ENCODE measurements at places on chromosomes 3 and 15.

DNA sequence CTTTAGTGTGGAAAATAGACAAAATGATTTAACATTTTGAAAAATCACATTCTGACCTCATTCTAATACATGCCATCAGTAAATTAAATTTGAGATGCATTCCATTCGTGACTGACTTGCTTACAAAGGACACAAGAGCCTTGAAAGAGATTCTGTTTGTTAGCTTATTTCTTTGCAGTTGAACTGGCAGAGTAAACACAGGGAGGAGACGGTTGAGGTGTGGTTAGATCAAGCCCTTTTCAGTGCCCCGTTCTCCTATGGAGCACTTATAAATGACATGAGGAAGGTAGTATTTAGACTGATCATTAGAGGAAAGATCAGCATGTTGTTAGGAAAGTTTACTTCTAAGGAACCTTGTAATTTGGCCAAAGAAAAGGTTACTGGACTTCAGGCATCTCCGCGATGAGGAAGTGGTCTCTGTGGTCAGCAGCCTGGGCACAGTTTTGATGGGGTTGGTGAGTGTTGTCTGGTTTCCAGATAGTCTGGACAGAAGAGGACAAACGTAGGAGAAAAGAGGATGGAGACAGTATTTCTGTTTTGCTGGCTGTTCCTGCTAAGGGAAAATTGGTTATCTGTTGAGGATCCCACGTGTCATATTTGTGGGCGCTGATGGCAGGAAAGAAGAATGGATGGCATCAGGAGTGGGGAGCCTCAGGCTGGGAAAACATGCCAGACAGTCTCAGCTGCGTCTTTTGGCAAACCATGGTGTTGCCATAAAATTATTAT is 328.9 kb upstream of the TBL1XR1 start:
- peak; percentile 19 for DNase-seq

DNA sequence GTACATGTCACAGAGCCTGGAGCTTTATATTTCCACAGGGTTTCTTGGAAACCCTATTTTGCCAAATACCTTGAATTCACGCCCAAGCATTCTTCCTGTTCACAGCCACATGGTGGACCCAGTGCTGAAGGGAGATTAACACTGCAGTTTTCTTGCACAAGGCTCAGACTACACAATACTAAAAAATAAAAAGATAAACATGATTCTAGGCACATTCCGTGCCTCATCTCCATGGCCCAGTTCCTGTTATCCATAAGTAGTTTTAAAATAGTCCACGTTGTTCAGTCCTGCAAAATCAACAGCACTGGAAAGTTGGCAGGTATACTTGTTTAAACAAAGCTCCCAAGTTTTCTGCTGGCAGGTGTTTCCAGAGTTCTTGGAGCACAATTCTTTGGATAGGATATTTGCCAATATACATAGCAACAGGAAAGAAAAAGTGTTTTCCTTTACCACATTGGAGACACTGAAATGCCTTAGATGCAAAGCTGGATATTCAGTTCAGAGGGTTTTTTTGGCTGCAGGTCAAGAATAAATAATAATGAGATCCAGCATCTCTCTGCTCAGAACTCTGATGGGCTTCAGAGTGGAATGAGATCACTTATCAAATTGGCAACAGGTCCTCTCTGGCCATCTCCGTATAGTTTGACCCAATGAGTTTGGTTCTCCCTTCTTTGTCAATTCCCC is 88.1 kb upstream of the TGFBR2 start:
- peak; percentile 97 for DNase-seq

DNA sequence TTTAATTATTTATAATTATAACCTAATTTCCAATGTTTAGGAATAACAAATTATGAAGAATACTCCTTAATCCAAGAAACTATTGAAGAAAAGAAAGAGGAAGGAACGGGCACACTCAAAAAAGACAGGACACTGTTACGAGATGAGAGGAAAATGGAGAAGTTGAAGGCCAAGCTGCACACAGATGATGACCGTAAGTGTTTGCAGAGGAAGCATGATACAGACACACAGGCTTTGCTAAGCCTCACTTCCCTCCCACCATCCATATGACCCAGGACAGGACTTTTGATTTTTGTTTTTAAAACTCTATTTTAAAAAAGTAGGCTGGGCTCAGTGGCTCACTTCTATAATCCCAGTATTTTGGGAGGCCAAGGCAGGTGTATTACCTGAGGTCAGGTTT is 389.4 kb upstream of the TPM1 start:
- no peak for DNase-seq

GRCh38 chr3:31404871-31405270 is 127.9 kb upstream of the STT3B start:
- DNase-seq = no peak

DNA sequence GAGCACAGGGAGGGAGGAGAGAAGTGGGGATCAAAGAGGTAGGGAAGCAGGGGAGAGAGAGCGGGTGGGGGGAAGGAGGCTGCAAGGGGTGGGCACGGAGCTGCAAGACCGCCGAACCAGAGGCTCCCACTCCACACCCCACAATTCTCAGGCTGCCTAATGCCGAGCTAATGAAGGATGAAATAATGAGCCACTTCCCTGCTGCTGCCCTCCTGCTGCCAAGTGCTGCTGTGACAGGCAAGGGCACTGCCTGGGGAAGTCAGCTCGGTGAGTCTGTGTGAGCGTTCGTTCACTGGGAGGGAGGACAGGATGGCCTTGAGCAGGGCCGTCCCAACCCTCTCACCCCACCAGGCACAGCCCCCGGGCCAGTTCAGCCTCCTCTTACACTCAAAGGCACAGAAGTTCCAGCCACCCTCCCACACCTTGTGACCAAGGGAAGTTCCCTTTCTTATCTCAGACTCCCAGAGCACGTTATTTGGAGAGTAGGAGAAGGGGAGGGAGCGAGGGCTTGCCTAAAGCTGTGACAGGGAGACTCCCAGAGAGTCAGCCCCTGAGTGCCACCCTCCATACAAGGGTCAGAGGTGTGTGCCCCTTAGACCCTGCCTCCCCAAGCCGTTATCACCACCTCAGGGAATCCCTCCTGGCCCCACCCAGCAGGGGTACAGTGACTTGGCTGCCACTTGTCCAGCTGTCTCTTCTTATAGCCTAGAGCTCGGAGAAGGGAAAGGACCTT is 12.4 kb downstream of the GLYCTK start:
- DNase-seq = peak; percentile 32

DNA sequence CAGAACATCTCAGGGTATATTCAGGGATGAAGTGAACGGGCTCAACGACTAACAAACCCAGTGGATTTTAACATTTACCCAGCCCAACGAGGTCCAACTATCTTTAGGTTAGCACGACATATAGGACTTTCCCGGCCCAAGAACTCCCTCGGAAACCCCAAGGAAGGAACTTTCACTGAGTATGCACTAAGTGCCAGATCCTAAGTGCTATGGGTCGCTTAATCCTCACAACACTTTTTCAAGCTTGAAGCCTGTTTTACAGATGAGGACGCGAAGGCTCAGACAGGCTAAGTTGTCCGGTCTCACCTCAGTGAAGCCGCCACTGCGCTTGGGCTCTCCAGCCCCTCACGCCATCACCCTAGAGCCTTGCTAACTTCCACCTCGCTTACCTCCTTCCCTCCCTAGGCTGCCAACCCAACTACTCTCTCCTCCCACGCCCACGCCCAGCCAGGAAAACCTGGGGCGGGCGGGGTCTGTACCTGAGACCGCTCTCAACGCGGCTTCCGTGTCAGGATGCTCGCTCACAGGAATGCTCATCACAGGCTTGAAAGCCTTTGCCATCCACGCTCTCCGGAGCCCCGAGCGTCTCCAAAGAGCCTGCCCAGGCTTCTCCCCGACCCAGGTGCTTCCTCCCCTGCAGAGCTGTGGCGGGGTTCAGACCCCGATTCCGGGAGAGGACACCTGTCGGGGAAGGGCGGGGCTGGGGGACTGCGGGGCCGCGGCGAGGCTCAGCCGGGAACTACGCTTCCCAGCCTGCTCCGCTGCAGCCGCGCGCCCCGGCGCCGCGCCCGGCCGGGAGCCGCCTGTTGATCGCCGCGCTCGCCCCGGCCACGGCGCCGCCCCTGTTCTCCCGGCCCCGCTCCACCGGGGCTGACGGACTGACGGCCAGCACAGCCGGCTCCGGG is at the start of gene TMOD2:
TSS of gene TMOD2 (plus strand) at position 806 of the 905 bp plus-strand sequence. CDS start 14,845 bp downstream, outside the sequence.
- DNase-seq = peak; percentile 34

DNA sequence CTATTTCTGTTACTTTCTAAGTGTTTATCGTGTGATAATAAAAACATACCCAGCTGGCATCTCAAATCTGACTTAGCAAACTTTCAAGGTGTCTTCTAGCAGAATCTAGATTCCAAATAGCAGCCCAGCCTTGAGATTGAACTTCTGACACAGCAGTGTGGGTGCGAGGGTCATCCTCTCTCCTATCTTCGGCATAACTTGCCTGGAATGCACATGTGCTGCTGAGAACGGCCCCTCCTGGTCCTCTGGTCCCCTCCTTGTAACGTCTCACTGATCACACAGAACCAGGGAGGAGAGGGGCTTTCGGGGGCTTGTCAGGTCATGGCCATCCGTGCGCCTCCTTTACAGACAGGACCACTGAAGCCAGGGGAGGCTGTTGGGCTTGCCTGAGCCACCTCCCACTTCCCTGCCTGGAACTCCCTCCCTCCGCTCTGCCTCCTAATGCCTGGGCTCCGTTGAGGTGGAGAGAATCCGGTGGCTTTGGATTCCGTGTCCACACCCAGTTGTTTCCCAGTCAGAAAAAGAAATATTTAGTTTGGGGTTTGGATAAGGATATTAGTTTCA is 344.4 kb upstream of the C2CD4B start:
- no peak for DNase-seq

DNA sequence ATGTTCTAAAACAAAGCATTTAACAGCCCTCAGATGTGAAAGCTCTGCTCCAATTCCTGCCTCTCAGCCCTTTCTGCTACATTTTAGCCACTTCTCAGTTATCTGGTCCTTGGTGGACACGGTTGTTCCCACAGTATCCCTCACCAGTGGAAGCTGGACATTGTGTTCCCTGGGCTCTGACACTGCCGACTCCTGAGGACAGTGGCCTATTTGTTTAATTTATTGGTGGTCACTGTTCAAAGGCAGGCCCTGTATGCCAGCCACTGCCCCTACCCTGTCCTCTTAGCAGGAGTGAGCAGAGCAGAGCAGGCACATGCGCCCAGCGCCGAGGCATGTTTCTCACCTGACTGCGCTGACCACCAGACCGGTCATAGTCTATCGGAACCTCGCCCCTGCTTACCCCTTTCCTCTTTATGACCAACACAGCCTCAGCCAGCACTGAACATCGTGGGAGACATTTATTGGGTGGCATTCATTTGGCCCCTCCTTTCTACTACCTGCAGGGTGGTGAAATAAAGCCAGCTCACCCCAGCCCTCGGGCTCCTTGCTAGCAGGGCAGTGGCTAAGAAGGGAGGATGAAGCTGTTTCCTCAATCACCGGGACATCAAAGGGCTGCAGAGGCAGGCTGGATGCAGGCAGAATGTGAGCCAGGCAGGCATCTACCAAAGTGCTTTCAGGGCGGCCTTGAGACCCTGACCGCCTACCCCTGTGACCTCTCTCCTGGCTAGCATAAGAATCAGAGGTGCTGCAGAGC is 54.3 kb upstream of the HACD2 start:
- DNase-seq = no peak

DNA sequence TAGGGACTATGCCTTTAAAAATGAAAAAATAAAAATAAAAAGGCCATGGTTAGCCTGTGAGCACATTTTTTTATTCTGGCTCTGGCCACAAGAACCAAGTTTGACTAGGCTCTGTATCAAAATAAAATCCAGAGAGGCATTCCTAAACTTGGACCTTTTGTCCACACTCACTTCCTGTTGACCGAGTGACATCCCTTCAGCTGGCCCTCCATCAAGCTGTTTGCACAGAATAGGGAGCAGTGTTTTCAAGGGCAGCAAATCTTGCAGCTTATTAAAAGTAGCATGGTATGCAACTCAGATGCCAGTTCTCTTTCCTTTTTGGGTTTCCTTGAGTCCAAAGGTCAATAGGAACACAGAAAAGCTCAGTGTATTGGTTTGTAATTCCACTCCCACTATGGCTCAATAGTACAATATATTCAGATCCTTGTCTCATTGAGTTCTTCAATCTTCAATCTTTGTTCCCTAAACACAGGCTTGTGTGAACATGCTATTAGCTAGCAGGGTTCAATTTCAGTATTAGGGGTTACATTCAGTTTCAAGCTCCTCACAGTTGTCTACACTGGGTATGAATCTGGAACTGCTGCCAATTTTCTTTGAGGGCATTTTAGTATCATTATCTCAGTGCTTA is 244.5 kb downstream of the RBMS3 start:
- peak; percentile 76 for DNase-seq

DNA sequence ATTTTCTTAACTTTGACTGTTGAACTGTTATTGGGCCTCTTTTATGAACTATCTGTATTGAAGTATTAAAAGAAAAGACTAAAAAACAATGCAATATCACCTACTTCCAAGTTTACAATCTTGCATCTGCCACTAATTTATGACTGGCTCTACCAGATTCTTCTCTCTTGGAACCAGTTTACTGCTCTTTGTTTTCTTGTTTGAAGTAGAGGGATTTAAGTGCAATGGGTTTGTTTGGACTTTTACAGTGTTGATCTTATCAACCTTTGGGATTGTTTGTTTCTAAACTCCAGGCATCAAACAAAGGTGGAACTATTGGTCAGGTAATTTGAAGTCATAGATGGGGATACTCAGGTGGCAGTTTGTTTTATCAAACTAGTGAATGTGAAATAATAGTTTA is 43.0 kb upstream of the MEIS2 start:
- no peak for DNase-seq

DNA sequence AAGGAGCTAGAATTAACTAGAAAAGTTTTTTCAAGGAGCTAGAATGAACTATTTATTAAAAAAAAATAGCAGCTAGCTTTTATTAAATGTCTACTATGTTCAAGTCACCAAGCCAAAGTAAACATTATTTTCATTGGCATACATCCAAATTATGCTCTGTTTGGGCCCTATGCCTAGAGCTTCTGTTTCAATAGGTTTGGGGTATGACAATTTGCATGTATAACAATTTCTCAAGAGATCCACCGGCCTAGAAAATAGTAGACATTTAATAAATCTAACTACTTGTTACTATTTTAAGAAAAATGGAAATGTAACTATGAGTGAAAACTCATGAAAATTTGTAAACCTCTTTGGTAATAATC is 8.0 kb downstream of the GABRR3 start:
- peak; percentile 36 for DNase-seq

DNA sequence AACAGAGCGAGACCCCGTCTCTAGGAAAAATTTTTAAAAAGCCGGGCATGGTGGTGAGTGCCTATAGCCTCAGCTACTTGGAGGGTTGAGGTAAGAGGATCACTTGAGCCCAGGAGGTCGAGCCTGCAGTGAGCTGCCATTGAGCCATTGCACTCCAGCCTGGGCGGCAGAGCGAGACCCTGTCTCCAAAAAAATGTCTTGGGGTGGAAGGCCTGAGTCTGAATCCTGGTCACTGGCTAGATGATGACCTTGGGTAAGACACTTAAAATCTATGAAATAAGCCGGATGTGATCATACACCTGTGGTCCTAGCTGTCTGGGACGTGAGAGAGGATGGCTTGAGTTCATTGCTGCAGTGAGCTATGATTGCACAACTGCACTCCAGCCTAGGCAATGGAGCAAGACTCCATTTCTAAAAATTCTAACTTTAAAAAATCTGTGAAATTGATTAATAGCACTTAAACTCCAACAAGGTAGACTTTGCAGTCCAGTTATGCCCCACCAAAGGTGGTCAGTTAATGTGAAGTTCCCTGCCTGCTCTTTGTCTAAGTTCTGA is 157.3 kb upstream of the UMPS start:
- DNase-seq = no peak
